ENCODE measurements at places on chromosomes 4 and X.

GRCh38 chrX:35076061-35076460 lies 133.5 kb downstream of the FAM47B start:
- no peak for DNase-seq

DNA sequence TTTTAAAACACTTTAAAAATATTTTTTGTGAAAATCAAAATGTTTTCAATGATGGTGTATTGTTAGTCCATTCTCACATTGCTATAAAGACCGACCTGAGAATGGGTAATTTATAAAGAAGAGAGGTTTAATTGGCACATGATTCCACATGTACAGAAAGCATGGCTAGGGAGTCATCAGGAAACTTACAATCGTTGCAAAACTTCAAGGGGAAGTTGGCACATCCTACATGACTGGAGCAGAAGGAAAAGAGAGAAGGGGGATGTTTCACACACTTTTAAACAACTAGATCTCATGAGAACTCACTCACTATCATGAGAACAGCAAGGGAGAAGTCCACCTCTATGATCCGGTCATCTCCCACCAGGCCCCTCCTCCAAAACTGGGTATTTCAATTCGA lies 110.7 kb downstream of the TMEM47 start:
- DNase-seq = no peak

DNA sequence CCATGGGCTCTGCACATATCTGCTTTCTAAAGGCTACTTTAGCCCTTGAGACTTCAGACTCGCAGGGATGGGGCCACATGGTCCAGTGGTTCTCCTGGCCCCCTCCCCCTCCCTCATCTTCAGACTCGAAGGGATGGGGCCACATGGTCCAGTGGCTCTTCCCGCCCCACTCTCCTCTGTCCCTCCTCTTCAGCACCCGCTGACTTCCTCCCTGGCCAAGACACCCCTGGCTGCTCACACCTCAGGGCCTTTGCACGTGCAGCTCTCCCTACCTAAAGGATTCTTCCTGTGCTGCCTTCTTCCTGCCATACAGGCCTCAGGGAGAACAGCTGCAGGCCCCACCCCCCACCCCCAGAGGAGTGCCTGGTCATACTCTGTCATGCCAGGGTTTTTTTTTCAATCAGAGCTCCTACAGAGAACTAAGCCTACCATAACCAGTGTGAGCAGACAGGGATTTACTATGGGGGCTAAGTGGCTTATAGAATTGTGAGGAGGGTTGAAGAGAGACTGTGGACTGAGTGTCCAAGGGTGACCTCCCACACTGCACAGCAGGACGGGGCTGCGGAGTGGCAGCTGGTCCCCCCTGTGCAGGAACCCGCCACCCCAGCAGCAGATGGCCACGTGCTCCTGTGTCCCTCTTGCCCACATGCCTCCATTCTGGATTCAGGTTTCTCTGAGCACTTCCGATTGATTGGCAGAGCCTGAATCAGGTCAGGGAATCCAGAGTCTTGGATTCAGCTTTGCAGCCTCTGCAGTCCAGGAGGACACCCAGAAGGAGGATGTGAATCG lies 6.1 kb upstream of the SPON2 start:
- no peak for DNase-seq

DNA sequence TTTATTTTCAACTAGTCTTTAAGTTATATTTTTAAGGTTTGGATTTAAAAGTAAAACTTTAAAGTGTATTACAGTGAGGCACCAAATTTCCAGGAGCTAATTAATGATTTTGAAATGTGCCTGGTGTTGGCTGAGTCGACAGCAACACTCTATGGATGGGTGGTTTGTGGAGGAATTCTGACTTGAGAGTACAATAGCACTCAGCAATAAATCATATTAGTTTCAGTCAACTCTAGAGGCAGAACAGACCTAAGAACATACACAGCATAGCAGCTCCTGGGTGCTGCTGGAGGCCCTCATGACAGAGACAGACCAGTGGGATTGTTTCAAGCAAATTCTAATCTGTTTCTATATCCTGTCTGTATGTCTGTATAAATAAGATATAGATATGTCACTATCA lies 673.4 kb downstream of the TRIML1 start:
- DNase-seq = no peak

DNA sequence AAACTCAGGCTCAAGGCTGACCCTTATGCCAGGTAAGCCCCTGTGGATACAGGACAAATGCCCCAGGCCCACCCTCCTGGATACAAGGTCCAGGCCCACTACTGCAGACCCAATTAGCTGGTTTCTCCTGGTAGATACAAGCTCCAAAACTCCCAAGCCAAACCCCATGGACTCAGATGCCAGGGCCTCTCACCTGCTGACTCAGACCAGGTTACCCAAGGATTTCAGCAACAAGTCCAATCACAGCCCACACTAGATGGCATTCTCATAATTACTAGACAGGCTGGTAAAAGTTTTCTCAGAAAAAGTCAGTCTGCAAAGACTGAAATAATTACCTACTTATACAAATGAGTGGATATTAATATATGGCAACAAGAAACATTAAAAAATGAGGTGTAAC lies 87.0 kb downstream of the KLF8 start:
- DNase-seq = no peak

Measured in T-helper 22 cell (primary cell).